ENCODE measurements at places on chromosomes 4 and X.

GRCh38 chr4:126800575-126801141 is 832.1 kb upstream of the INTU start:
- DNase-seq, result no peak

DNA sequence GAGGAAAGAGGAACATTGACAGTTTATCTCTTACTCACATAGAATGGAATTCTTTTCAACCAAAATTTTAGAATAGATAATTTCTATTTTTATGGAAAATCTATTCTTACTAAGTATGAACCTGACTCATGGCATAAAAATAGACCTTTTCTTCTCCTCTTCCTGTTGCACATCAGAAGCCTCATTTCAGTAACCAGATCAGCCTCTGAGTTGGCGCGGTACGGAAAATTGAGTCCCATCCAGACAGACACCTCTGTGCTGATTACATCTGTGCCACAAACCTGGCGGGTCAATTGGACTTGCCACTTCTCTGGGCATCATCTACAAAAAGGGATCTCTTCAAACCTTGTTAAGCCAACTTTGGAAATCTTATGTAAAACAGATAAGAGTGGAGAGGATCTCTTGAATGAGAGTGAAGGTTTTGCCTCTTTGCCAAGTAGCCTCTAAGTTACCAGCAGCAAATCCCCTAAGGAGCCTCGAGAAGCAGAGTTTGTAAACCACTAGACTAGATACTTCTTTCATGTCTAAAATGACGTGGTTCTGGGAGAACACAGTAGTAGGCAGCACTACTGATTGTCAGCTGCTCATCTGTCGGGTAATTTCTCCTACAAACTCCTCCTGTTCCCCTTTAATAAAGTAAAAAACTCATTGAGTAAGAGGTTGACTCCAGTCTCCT is 37.4 kb downstream of the TENM3 start:
- no peak for DNase-seq

- DNase-seq, result no peak
Observed at GRCh38 chr4:153763404-153763803, 3.6 kb upstream of the RNF175 start.

- DNase-seq, result no peak
Observed at GRCh38 chrX:20221902-20222301, 44.8 kb downstream of the RPS6KA3 start.

Data from COLO829 (cell line).